ENCODE measurements at places on chromosomes 11 and 22.

GRCh38 chr22:36564422-36565158 is 35.6 kb upstream of the EIF3D start:
- no peak for DNase-seq

GRCh38 chr11:121590772-121591404 is 138.1 kb upstream of the SORL1-AS1 start:
- DNase-seq, result no peak

DNA sequence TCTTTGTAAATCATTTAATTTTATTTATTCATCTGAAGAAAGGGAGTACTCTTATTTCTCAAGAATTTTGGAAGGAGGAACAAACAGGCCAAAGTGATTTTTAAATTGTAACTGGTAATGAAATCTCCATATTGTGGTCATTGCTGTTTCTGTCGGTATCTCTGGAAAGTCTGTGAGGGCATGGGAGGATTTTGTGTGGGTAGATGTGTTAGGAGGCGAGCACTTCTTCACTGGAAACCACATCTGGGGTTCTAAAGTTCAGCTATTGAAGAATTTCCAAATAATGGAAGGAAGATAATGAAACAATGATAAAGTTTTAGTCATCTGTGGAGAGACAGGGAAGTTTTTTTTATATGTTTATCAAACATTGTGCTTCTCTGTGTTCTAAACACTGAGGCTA is 6.6 kb downstream of the TRIM34 start:
- no peak for DNase-seq

DNA sequence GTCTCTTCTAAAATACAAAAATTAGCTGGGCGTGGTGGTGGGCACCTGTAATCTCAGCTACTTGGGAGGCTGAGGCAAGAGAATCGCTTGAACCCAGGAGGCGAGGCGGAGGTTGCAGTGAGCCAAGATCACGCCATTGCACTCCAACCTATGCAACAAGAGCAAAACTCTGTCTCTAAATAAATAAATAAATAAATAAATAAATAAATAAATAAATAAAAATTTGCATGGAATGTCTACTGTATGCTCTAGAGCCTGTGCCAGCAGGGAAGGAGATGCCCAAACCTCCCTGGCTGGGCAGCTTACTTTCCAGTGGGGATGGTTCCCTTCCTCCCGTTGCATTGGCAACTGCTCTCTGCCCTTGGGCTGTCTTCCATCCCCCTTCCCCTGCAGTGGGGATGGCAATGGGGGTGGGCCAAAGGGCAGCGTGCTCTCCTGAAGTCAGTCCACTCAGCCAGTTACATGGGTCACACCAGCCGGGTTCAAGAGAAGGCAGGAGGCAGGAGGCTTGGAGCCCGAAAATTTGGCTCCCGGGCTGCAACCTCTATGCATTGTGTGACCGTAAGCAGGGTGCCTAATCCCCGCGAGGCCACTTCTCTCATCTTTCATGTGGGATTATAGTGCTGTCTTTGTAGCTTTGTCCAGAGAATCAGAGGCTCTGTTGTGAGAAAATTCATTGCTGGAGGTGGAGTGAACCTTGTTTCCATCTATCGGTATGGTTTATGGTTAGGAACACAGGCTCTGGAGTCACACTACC is 1.4 kb upstream of the LRRC10B start:
- DNase-seq, result no peak

GRCh38 chr11:12674571-12674935 is 332 bp downstream of the TEAD1 start:
- no peak for DNase-seq

GRCh38 chr11:33737362-33737821 is 1.2 kb upstream of the CD59 start:
- no peak for DNase-seq

DNA sequence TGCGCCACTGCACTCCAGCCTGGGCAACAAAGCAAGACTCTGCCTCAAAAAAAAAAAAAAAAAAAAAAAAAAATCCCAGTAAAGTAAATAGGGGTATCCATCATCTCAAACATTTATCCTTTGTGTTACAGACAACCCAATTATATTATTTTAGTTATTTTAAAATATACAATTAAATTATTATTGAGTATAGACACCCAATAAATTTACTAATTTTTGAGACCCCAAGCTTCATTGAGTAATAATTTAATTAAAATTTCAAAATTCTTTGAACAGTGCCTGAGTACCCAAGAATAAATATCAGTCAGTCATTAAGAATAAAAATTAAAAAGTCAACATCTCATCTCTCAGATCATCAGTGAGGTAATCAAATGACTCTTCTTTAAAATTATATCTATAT is at the start of gene OR52N4:
Gene OR52N4, plus strand, starts transcription at position 301 of the 400 bp plus-strand sequence. CDS start 498 bp downstream, outside the sequence.
- DNase-seq, result no peak

DNA sequence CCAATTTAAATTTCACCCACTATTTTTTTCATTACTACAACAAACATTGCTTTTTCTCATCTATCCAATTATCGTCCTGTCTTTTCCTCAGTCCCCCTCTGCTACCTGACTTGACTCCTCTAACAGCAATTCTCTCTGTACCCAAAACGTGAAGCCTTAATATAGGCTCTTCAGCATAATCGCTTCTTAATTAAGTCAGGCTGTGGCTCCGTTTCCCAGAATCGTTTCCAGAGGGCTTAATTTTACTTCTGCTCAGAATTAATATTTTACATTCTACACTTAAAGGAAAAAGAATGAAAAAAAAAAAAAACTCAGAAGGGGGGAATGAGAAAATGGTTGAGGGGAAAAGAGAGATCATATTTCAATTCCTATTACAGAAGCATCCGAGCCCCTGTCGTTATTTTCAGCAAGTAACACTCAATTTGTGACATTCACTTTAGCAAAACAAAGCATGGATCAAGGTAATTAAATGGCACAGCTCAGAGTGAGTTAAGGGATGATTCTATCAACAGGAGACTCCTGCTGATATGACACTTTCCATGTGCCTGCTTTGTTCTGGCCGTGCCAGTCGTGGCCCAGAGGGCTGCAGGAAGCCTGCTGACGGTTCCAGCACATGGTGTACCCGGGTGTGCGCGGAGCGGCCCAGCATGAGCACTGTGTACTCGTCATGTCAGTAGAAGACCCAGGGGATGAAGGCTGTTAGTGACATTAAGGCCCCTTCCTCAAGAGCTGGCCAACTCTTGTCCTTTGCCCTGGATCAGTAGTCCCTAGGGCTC is 272.5 kb downstream of the NTM start:
- DNase-seq, result no peak

GRCh38 chr11:111748035-111748804 is 18.0 kb downstream of the PPP2R1B start:
- DNase-seq, result no peak

GRCh38 chr11:22785251-22785650 is 44.4 kb downstream of the SVIP start:
- no peak for DNase-seq

GRCh38 chr11:45993531-45994001 is 71.1 kb downstream of the LARGE2 start:
- DNase-seq, result no peak

- no peak for DNase-seq
Measured at GRCh38 chr11:30653606-30654005, 67.5 kb upstream of the MPPED2 start.

- DNase-seq, result peak; percentile 14
Measured at GRCh38 chr11:11265994-11266606, 87.0 kb downstream of the CSNK2A3 start.

- DNase-seq, result no peak
Measured at GRCh38 chr22:48090332-48090672, 1327.9 kb downstream of the TBC1D22A start.

GRCh38 chr11:35734669-35735410 is 72.3 kb downstream of the TRIM44 start:
- no peak for DNase-seq

- DNase-seq, result no peak
Measured at GRCh38 chr11:66857927-66858185, 992 bp downstream of the LRFN4 start.

DNA sequence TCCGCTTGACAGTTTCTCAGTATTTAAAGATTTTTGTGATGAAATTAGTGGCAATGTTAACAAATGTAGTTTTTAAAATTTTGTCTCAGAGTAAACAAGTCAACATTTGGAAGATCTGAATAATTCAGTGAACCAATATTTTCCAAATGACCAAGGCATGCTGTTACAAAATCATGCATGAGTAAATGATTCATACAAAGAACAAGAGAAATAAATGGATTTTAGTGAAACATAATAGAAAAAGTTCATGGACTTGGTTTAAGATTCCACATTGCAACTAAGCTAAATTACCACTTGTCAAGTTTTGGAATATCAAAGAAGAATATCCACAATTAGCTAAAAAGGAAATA is 125.7 kb upstream of the SNX19 start:
- DNase-seq, result no peak

DNA sequence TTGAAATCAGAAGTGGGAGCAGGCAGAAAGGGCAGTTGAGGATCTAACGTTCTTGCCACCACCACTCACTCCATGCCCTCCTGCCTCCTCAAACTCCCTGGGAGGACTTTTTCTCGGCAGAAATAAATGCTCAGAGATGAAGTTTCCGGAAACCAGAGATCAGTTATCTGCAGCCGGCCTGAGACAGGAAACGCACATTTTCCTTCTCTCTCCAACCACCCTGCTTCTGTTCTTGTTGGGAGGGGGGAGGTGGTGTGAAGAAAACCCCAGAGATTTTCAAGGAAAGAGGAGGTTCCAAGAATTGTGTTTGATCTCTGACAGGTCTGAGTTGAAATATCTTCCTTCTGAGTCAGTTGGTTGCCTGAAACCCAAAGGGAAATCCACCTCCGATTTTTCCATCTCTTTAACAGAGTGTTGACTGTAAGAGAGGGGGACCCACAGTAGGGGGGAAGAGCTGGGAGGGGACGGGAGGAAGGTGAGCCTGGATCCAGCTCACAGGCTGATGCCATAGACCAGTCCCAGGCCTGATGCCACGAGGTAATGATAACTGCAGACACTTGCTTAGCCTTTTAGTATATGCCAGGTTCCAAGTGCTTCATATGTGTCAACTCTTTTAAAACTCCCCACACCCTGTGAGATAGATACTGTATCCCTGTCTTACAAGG is 100.8 kb downstream of the TRAF6 start:
- no peak for DNase-seq

DNA sequence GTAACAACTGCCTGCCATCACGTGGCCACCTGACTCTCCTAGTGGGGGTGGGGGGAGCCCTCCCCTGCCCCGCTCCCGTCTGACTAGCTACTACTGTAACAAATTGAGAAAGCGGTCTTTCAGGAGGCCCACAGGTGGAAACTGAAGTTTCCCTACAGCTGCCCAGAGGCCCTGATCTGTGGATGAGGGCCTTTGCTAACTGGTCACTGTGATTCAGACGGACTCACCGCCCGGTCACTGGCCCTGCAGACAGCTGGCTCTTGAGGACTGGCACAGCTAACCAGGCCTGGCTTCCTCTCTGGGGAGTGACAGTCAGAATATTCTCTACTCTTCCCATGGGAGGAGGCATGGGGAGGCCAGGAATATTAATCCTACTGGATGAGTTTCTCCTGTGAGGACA is 116.8 kb downstream of the ARHGAP8 start:
- DNase-seq, result no peak

DNA sequence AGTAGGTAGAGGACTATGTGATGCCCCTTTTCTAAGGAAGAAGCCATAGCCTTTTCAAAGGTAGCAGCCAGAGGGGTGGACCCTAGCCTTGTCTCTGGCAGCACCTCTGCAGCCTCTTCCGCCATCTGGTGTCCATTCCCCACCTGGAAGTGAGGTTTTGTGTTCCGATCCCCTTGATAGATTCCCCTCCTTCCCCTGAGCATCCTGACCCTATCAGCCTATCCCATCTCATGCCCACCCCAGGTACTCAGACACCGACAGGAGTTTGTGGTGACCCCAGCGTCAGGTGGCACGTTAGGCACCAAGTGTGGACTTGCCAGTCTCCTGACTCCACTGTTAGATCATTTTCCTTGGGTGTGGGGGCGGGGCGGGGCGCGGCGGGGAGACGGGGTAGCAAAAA is 398 bp upstream of the FAM89B start:
- DNase-seq, result no peak

GRCh38 chr22:30923168-30923900 is 45.2 kb downstream of the MORC2 start:
- DNase-seq, result no peak

GRCh38 chr11:111512296-111513239 is at the start of gene BTG4:
Gene BTG4, minus strand, starts transcription at chr11:111512386. Its CDS starts 13,610 bp downstream, at chr11:111498776.
- DNase-seq, result no peak
